ENCODE measurements at places on chromosomes 12 and 14.

DNA sequence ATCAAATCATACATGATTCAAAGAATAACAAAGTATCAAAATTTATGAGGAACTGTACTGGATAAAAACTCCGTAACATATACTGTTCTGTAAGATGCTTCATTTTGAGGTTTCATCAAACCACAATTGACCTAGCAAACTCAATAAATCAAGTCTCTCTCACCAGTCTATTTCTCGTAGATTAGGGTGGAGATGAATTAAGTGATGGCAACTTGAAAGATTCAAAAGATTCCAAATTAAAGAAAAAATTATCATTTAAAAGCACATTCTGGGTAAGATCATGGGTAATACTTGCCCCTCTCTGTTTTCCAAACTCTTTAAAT, 74.4 kb downstream of the PAPLN start:
- peak; percentile 61 for DNase-seq

DNA sequence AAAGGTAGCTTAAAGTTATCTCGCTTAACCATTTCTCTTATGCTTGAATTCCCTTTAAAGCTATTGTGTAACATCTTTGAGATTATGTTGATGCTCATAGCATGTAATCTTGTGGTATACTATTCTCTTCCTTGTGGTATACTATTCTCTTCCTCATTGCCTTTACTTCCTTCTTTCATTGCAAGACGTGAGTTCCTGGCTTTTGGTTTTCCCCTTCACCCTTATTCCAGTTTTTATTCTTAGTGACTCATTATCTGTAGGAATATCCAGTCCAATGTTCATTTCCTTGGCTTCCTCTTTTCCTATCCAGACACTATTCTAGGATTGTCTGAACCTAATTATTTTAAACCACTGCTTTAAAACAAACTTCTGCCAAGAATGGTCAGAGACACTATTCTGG, 564.0 kb downstream of the CCER1 start:
- DNase-seq, result no peak

GRCh38 chr12:52358575-52359350, 8.5 kb downstream of the KRT85 start:
- DNase-seq, result peak; percentile 56

DNA sequence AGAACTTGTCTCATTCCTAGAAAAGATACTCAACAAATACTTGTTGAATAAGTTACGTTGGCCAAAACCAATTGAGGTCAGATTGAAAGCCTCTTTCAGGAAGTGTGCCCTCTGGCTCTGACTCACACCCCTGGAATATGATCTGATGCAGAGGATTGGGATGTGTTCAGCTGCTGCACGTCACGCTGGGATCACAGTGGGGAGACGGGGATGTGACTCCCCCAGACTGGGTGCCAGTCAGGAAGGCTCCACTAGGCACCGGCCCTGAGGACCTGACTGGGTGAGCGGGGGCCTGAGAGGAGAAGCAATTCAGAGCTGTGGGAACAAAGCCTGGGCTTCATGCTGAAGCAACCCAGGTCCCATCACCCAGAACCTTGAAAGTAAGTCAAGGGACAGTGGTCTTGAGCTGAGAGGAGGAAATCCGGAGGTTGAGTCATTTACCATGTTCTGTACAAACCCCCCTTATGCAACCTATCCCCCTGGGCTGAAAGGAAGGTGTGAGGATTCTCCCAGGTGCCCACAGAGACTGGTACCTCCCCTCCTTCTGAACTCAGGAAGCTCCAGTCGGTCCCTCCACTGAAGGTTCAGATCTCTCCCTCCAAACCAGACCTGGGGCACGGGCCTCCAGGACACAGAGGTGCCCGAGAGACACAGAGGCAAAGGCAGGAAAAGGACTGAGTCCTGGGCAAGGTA, 3.9 kb downstream of the CEBPE start:
- peak; percentile 99 for DNase-seq

GRCh38 chr14:73269729-73270531, 32.6 kb downstream of the PAPLN start:
- peak; percentile 56 for DNase-seq

- peak; percentile 66 for DNase-seq
Observed at GRCh38 chr14:100104523-100105300, 39.5 kb downstream of the EVL start.

DNA sequence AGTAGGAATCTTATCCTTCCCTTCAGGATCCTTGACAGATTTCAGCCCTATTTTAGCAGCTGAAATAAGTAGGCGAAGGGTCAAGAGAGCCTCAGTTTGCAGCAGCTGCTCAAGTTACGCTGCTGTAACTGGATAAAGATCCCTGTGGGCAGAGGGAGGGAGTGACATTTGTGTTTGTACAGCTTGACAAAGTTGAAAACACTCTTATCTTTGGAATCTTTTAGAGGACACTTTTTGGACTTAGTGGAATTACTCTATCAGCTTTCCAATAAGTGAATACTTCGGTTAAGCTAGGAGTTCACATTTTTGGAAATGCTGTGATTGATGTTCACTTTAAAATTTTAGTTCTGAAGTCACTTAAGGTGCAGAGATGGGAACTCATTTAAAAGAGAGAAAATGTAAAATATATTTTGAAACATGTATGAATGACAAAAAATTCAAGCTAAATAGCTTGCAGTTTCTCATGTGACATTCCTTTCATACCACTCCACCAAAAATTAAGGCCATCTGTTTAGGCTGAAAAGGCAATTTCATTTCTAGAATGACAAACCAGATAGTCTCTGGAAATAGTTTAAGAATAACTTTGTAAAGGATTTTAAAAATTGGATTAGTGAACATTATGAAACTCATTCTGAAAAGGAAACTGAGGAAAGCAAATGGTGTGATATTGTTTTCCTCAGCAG, 55.2 kb downstream of the SLC38A4 start:
- DNase-seq, result no peak

GRCh38 chr14:103741876-103742275, 26.3 kb downstream of the ZFYVE21 start:
- DNase-seq, result no peak

DNA sequence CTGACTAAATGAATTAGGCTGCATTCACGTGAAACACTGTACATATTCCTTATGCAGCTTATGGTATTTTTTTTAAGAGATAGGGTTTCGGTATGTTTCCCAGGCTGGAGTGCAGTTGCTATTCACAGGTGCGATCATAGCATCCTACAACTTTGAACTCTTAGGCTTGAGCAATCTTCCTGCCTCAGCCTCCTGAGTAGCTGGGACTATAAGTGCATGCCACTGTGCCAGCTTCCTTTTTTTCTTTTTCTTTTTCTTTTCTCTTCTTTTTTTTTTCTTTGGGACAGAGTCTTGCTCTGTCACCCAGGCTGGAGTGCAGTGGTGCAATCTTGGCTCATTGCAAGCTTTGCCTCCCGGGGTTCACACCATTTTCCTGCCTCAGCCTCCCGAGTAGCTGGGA, 35.8 kb upstream of the SPPL3 start:
- DNase-seq, result no peak

DNA sequence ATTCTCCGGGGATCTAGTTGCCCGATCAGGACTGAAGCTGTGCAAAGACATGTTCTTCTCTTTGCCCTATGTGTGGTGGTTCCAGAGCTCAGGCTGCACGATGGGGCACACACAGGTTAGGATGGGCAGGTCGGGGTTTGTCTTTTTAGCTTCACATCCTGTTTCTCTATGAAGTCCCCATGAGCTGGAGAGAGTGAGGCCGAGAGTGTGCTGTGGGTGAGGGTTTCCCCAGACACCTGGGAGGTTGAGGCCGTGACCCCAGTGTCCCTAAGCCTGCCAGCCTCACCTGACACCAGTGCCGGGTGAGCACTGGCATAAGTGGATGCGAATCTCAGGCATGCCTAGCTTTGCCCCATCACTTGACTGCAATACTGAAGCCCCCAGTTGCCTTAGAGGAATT, 32.9 kb upstream of the IGF1 start:
- no peak for DNase-seq

GRCh38 chr12:132281038-132281437, 48.4 kb downstream of the GALNT9 start:
- DNase-seq, result no peak

DNA sequence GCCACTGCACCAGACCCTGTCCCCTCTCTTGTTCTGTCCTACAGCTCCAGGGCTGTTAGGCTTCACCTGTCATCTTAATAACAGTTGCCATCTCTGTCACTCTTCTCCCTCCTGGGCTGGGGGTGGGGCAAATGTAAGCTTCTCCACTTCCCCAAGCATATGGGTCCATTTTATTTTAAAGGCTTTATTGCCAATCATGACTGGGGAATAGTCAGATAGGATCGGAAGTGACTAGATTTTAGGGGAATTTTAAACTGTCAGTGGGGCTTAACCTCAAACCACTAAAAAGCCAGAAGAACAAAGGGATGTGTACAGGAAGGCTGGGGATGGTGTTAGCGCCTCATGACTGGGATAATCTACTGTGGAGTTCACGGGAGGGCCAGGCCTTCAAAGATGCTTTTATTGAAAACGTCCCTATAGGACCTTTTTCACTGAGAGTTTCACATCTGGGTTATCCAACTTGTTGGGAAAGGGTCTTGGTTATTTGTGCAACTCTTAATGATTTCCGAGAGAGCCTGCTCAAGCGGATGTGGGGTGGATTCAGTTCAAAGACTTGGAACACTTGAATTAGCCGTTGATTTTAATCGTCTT, 41.6 kb downstream of the CHST11 start:
- peak; percentile 87 for DNase-seq

DNA sequence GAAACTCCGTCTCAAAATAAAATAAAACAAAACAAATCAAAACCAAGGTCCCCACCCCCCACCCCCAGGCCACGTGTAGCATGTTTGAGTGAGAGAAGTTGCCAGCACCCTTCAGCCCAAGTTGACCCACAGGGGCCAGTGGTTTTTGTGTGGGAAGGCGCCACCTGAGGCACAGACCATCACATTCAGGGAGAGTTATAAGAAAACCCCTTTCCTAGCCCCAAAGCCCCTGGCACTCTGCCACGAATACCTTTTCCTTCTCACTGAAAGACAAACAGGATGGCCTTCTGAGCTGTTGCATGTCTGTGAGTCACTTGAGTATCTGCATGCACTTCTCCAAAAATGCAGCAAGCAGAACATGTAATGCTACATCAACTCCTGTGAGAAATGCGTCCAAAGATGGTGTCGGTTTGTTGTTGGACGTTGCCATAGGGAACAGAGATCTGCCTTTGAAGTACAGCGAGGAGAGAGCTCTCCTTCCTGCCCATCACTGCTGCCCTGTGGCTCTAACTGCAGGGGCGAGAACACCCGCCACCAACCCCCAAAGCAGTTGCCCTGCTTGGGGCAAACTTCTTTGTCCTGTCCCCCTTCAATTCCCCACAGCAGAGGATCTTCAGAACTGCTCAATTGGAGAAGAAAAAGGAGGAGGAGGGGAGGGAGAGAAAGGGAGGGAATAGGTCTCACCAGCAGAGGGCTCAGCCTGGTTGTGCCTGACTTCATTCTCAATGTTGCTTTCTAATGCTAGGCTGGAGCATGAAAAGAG, 2.7 kb upstream of the TRAF3 start:
- peak; percentile 84 for DNase-seq

DNA sequence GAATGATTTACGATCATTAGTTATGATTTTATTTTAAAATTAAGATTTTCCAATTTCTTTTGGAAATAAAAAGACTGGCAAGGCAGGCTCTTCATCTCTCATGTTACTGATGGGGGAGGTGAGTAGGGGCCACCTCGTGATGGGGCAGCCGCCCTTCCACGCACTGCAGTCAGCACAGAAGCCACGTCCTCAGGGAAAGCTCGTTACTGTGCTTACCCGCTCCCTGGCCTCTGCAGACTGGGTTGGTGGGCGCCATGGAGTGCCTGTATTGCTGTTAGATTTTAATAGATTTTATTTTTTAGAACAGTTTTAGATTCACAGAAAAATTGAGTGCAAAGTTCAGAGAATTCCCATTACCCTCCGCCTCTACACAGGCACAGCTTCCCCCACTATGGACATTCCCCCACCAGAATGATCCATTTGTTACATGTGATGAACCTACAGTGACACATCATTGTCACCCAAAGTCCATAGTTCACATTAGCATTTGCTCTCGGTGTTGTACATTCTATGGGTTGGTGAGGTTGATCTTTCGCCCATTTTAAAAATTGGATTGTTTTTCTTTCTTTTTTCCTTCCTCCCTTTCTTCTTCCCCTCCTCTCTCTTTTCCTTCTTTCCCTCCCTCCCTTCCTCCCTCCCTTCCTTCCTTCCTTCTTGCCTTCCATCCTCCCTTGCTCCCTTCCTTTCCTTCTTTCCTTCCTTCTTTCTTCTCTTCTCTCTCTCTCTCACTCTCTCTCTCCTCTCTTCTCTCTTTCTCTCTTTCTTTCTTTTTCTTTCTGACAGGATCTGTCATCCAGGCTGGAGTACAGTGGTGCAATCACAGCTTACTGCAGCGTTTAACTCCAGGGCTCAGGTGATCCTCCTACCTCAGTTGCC, 30.7 kb downstream of the ADGRD1 start:
- DNase-seq, result no peak

DNA sequence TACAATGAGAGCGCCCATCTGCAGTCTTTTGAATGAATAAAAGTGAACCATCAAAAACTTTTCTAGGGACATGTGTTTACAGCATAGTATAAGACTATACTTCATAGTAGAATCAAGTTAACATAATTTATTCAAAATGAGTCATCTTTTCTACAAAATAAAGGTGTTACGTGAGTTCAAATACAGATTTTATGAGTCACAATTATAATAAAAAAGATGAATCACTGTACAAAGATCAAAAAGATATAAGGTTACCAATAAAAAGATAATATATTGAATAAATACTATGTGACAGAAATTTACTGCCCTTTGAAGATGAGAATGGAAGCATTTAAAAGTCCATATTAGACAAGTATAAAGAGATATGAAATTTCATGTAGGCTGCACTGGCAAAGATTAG, 2.8 kb downstream of the MBIP start:
- peak; percentile 76 for DNase-seq

DNA sequence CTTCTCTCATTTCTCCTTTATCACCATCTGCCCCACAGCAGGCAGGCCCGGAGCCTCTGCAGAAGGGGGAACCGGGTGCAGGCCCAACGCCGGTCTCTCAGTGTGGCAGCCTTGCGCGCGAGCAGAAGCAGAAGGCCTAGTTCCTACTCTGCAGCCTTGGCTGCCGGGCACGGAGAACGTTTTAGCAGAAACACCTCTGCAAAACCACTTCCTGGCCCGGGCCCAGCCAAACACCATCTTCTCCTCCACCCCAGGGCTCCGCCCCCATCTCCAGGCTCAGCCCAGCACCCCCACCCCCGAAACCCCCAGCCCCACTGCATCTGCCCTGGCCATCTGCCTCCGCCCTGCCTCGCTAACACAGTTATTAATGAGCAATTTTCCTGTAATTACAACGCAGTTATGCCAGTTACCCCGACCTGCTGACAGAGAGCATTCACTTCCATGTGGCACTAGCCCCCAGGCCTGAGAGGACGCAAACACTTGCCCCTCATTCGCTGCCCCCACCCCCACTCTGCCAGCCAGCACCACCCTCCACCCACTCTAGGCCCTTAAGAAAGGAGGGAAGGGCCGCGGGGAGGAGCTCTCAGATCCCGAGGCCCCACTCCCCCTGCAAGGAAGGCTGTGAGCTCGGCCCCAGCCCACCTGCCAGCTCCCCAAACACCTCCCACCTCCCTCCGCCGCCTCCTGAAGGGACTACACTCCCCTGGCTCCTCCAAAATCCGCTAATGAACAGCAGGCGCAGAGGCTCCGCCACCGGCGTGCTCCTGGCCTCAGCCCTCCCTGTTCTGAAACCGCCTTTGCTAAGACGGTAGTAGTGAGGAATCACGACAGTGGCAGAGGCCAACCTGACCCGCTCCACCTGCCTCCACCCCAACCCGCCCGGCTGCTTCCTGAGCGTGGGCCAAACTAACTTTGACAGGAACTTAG, 44.7 kb upstream of the FBRSL1 start:
- DNase-seq, result no peak

- no peak for DNase-seq
Observed at GRCh38 chr12:4174417-4174816, 99.1 kb upstream of the CCND2 start.
